ENCODE measurements at places on chromosomes 13 and 19.

- no peak for DNase-seq
These were observed 706.8 kb upstream of the PCDH20 start for GRCh38 chr13:62122434-62122833.

GRCh38 chr13:47837906-47838305 lies 163.2 kb downstream of the SUCLA2 start:
- DNase-seq: no peak

DNA sequence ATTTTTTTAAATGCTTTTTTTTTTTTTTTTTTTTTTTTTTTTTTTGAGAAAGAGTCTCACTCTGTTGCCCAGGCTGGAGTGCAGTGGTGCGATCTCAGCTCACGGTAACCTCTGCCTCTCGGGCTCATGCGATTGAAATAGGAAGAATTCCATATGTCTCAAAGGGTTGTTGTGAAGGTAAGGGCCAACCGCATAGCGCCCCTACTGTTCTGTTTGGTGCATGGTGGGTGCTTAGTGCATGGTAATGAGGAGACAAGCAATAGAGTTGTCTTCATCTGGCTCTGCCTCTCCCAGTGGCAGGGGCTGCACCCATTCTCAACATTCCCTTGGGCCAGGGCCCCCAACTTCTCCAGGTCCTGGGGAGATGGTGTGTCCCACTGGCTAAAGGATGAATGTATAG lies 68.7 kb downstream of the RASL11A start:
- DNase-seq: no peak

GRCh38 chr13:99290894-99291293 lies 16.3 kb downstream of the GPR183 start:
- DNase-seq: no peak

DNA sequence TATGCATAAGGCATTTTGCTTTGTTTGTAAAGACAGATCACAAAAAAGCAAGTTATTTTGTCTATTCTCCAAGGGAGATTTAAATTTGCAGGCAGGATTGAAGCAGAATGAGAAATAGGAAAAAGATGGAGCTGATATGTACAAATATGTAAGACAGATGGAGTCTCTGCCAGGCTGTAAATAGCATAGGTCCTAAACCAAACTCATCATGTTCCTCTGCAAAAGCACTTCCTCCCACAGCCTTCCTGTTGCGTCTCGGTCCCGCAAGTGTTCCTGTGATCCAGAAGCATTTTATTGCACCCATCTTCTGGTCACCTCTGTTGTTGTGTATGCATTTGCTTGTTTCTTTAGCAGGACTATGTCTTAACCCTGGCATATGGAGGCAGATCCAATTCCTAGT lies 95.7 kb upstream of the CLDN10 start:
- no peak for DNase-seq

DNA sequence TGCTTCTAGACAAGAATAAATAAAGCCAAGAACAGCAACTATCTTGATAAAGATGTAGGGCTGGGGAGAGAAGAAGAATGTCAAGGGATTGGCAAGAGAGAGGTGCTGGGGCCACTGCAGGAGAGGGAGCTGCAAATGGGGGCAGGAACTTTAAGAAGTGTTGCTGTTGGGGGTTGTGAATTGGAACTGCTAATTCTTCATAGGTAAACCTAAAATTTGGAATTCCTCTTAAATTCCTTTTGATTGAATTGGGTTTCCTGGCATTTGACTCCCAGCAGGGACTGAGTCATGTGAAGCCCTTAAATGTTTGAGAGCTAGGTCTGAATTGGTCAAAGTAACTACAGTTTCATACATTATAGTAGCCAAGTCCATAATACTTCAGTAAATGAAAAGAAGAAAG lies 305.6 kb upstream of the TMTC4 start:
- DNase-seq: no peak

DNA sequence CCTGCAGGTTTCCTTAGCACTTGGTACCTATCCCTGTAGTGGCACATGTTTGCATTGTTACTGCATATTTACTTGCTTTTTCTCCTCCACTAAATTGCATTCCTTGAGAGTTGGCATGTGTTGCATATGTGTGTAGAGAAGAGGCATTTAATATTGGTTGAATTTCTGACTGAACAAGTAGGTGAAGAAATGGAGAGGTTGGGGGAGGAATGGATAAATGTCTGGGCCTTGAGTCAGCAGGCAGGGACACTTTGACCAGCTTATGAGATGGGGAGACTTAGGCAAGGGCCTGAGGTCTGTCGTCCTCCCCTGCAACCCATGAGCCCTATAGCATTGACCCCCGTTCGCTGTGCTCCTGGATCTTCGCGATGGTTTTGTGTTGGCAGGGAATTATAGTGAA lies 2.0 kb upstream of the GPR18 start:
- no peak for DNase-seq

- no peak for DNase-seq
These were observed at the start of gene CD177 for GRCh38 chr19:43353606-43354304. CD177 (plus strand) TSS chr19:43353686; CDS start chr19:43353715, 29 bp downstream.

DNA sequence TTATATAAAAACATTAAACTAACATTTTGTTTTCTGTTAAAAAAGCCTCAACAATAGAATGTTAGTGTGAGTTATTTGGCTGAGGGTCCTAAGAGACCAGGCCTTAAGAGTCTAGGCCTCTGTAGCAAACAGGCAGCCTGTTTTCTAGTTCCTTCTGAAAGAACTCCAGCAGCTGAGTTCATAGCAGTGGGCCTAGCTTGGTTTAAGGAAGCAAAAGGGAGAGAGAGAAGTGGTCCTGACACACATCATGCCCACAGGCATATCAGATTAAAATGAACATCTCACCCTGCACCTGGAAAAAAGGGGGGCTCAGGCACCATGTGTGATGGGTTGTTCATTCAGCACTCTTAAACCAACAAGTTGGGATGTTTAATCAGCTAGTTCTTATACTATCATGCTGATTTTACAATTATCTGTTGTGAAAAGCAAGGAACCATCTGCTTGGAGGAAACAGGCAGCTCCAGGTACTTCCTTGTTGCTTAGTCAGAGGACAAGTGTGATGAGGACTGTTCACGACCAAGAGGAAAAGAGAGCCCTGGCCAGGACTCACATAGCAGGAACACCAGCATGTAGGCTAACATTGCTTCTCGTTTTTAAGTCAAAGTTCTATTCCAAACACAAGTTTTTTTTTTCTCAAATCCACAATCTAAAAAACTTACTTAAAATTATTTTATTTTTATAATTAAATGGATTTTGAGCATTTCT lies 81.3 kb upstream of the FRY start:
- no peak for DNase-seq

- DNase-seq: no peak
These were observed 9.7 kb upstream of the DACH1 start for GRCh38 chr13:71876648-71877255.

GRCh38 chr19:49602806-49603205 lies 11.8 kb downstream of the PRR12 start:
- no peak for DNase-seq

DNA sequence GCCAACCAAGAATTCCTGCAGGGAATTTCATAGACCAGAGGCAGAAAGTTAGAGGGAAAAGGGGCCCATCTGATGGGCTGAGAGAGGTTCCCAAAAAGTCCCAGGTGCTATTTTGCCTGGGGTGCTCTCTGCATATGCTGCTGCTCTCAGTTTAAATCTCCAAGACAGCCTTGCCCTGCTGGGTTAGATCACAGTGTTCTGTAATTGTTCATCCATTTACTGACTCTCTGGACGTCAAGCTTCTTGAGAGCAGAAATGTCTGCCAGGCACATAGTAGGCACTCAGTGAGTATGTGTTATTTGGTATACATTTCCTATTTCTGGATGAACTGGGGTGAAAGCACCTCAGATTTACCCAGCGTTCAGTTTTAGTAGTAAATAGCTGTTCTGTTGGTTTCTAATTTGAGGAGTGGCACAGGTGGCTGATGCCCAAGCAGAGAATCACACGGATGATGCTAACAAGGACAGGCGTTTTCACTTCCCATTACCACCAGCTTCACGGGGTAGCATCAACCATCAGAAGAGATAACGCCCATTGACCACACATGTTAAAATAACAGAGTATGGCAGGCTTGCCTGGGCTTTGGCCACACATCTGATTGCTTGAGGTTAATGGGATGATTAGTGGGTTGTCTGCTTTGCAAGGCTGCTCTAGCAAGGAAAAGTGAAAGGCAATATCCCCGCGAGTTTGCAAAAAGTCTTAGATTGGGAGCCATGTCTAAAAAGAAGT lies 161.1 kb downstream of the SLC7A1 start:
- no peak for DNase-seq

DNA sequence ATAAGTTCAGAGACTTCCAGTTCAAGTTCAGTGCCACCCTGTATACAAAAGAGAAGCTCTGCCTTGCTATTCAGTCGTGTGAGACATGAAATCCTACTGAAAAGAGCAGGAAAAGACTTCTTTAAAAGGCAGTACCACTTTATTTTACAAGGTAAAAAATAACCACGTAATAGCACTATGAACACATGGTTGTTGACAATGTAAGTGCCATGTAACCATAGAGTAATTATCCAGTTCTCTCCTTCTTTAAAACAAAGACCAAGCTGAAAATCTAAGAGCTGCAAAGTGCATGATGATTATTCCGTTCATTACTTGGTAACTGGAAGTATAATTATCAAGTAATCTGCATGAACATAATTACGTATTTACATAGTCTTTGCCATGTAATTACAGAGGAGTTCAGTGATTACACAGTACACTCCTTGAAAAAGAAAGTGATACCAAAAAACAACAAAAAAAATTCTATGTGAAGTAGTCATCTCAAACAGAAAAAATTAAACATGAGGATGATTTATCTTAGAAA lies 288.7 kb downstream of the EFNB2 start:
- DNase-seq: no peak

GRCh38 chr13:59425211-59425741 lies 738.5 kb downstream of the DIAPH3 start:
- no peak for DNase-seq

GRCh38 chr19:12111176-12111575 lies 29.0 kb downstream of the ZNF20 start:
- no peak for DNase-seq

DNA sequence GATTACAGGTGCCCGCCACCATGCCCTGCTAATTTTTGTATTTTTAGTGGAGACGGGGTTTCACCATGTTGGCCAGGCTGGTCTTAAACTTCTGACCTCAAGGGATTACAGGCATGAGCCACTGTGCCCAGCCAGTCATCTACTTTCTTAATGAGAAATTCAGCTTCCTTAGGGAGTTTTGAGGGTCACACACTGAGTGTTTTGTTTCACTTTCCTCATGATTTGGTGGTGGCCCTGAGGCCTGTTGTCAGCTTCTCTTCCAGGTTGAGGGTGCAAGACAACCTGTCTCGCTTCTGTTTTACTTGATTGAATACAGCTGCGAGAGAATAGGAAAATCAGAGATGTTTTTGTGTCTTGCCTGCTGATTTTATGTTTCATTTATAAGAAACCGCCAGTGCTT lies 9.9 kb downstream of the FRY start:
- no peak for DNase-seq

GRCh38 chr13:106702505-106702904 lies 134.6 kb upstream of the ARGLU1 start:
- no peak for DNase-seq

DNA sequence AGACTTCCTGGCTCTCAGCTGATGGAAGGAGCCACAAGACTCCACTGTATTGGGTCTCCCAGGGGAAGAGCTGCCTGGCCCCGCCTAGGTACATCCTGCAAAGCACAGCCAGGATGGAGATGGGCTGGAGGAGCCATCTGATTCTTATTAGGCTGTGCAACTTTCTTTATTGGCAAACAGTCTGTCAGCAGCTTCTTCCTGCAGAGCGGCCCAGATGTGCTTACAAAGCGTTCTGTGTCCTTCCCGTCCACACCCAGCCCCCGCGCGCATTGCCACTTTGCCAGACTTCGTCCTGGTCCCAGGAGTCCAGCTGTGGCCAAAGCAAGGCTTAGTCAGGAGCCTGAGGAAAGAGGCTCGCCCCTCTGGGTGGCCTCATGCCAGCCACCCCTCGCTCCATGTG lies 409.3 kb downstream of the ZNF536 start:
- DNase-seq: no peak

DNA sequence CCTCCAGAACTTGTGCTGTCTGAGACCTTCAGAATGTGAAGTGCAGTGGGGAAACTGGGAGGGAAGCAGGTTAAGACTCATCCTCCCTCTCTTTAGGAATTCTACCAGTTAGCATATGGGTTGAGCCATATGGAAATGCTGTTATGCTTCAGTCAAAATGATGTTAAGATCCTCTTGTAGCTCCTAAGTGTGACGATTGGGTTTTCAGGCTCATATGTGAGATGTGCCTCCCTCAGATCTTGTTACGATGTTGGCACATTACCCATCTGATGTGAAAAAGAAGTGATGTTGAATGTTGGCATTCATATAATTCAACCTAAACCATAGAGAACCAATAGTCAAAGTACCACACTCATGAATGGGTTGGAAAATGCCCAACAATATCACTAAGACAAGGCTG lies 67.8 kb upstream of the IPO5 start:
- no peak for DNase-seq

DNA sequence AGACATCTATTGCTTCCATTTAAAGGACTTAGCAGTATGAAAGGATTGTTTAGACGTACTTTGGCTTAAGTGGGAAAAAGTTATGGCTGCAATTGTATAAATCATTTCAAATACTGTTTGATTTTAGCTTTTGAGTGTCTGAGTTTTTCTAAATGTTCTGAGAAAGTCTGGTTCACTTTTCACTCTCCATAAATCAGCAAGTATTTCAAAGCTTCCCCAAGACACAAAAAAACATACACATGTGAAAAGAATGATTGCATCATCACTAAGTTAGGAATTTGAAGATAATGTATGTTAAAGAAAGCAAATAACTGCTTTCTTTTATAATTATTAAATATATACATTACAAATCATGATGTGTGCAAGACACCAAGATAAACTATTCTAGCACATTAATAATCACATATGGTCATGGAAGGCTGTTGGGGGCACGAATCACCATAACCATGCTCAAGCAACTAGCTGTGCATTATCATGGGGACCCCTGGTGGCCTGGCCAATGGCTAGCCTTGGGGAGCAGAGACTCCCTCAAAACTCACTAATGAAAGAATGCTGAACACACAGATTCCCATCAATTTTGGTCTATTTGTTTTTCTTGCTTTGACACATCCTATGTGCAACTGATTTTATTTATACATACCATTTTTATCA lies 111.1 kb downstream of the MIPEP start:
- no peak for DNase-seq

- DNase-seq: no peak
These were observed 27.6 kb upstream of the FBXO17 start for GRCh38 chr19:39003188-39003587.

- DNase-seq: no peak
These were observed 555 bp downstream of the NR2C2AP start for GRCh38 chr19:19202707-19203011.

DNA sequence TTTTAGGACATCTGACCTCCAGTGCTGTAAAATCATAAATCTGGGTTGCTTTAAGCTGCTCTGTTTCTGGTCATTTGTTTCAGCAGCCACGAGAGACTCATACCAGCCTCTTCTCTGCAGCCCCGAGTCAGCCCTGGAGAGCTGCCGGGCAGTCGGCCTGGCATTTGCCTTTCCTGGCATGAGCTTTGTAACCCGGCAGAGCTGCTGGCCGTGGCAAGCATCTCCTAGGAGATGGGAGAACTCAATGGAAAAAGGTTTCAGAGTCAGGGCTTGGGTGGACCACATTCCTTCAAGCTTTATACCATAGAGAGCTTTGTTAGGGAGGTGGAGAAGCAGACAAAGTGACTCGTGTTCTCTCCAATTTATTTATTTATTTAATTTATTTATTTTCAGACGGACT lies 21.6 kb upstream of the CCL25 start:
- DNase-seq: no peak

GRCh38 chr13:91302111-91302510 lies 45.4 kb upstream of the MIR17HG start:
- no peak for DNase-seq

Data from LNCaP clone FGC (cell line).